CD4-positive, alpha-beta T cell (primary cell): ENCODE measurements at places on chromosomes 12 and 14.

DNA sequence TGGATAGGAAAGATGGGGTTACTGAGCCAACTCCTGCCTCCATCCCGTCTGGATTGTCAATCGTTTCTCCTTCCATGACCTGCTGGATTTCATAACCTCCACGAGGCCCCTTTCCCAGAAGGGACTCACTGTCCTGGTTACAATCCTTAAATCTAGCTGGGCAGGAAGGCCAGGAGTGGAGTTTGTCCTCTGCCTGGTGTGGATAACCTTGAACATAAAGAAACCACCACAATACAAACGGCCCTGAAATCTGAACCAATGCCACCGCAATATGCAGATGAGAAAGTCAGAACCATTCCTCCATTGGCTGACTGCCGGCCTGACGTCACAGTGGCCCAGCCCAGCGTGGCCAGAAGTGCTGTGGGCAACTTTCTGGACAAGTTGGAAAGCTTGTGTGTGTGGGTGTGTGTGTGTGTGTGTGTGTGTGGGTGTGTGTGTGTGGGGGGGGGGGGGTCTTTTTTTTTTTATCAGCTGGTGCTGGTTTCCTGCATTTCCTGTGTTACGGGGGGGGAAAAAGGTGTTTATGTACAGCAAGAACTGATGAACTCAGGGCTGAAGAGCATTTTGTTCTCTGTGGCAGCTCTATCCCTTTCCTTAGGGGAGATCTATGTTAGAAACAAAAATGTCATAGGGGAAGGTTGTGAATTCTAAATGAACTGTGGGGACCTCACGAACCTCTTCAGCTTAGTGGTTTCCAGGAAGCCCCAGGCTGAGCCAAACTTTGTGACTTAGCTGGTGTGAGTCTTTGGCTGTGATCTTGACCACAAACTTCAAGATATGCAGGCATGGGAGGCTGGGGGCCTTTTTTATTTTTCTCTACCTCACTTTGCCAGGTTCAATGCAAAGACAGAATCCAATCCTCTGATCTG, 81.6 kb upstream of the MED13L start:
- peak overlapping the region; percentile 21 for H3K27ac ChIP-seq
- H3K4me1 ChIP-seq: peaks cover 30% of the 10 kb centered on the region
- peak; percentile 70 for DNase-seq
- peak overlapping the region; percentile 36 for H3K4me3 ChIP-seq

- no peak overlapping the region for H3K4me3 ChIP-seq
- H3K36me3 ChIP-seq: no peaks in the 10 kb centered on the region
- H3K4me1 ChIP-seq: peaks cover 34% of the 10 kb centered on the region
- peaks cover 38% of the 10 kb centered on the region for H3K27me3 ChIP-seq
- DNase-seq: no peak
- no peak overlapping the region for H3K27ac ChIP-seq
Measured at GRCh38 chr14:38205949-38206665, 1.6 kb upstream of the SSTR1 start.

DNA sequence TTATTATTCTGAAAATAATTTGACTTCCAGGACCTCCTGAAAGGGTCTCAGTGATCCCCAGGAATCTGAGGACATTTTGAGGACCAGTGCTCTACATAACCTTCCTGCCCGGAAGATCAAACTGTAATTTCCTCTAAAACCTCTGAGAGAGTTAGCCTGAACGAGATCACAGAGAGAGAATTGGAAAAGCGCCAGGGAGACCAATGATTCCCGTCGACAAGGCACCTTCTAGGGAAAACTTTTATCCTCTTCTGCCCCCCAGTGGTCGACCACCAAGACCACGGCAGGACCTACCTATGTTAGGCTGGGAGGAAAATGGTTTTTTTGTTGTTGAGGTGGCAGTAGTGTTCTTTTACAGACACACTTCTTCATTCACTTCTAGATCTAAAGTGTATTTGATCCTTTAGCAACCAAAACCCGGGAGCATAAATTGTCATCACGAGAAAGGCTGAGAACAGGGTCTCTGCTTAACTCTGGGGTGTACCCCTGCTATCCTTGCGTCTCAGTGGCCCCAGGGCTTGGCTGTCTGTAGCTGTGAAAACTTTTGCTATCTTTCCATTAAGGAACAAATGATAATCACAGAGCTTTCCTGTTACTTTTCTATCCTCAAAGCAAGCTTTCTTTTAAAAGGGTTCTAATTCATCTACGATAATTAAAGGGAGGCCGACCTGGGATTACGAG, 62.9 kb upstream of the NID2 start:
- H3K4me1 ChIP-seq: no peaks in the 10 kb centered on the region
- no peak overlapping the region for H3K27ac ChIP-seq
- H3K36me3 ChIP-seq: no peaks in the 10 kb centered on the region
- H3K27me3 ChIP-seq: no peaks in the 10 kb centered on the region
- DNase-seq: peak; percentile 52
- H3K4me3 ChIP-seq: no peak overlapping the region

GRCh38 chr14:94026173-94026888, at the start of gene OTUB2:
Gene OTUB2 (plus strand): TSS chr14:94026340. CDS start chr14:94026538, 198 bp downstream.
- peak within 1 kb of the TSS; percentile 31 for H3K4me3 ChIP-seq
- H3K36me3 ChIP-seq: no peaks in the 10 kb centered on the region
- no peak within 1 kb of the TSS for H3K27ac ChIP-seq
- H3K27me3 ChIP-seq: no peaks in the 10 kb centered on the region
- peaks cover 53% of the 10 kb centered on the region for H3K4me1 ChIP-seq

DNA sequence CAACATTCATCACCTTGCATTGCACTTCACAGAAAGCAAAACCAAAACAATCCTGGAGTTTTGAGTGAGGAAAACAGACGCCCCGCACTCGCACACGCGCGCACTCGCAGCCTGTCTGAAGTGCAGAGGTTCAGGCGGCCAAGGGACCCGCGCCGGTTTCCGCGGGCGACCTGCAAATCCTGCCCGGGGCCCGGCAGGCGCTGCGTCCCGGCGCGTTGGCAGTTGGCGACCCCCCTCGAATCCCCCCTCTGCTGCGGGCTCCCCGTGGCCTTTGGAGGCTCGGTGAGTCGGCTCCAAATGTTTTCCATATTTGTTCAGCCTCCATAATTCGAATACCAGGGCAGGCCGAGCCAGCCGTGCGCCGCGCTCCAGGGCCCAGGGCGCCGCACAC, at the start of gene SSPN:
Gene SSPN (plus strand): TSS at position 324 of the 391 bp plus-strand sequence. CDS start 100 bp downstream, outside the sequence.
- H3K27ac ChIP-seq: no peak within 1 kb of the TSS
- H3K4me1 ChIP-seq: peaks cover 5% of the 10 kb centered on the region
- H3K36me3 ChIP-seq: no peaks in the 10 kb centered on the region
- no peak for DNase-seq

DNA sequence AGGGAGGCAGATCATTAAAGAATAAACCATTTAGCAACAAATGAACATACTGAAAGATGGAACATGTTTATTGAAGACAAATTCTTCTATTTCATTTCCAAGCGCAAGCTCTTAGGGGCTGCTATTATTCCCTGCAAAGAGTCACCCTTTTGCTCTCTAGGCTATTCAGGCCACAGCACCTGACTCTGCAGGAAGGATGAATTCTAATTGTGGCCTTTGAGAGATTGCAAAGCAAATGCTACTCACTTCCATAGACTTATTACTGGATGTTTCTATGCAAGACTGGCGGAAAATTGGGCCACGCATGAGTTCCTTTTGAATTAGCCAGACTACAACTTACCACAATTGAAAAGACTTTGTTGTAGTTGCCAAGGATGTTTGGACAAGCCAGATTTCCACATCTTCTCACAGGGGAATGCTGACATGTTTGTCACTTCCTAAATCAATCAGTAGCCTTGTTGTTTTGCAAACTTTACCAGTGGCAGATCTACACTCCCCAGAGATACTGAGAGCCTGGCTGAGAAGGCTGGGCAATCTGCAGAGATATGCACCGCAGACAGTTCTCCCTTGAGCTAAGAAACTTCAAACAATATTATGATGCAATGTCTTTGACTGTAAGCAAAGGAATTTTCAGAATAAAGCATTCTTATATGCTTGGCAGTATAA, 334.3 kb upstream of the SYT1 start:
- no peaks in the 10 kb centered on the region for H3K4me1 ChIP-seq
- no peak overlapping the region for H3K27ac ChIP-seq
- no peaks in the 10 kb centered on the region for H3K27me3 ChIP-seq
- no peaks in the 10 kb centered on the region for H3K36me3 ChIP-seq
- no peak overlapping the region for H3K4me3 ChIP-seq
- no peak for DNase-seq

GRCh38 chr14:102779574-102780315, 2.5 kb downstream of the TRAF3 start:
- DNase-seq: no peak
- H3K4me3 ChIP-seq: peak overlapping the region; percentile 82
- peaks cover 3% of the 10 kb centered on the region for H3K36me3 ChIP-seq
- H3K27ac ChIP-seq: no peak overlapping the region
- peaks cover 68% of the 10 kb centered on the region for H3K4me1 ChIP-seq
